T-helper 22 cell (primary cell): ENCODE measurements at places on chromosomes 7 and 10.

- DNase-seq: no peak
Observed at GRCh38 chr7:18900236-18900635, 217.2 kb downstream of the TWIST1 start.

GRCh38 chr10:37721100-37721499 is 136.3 kb downstream of the ZNF248 start:
- DNase-seq: no peak

- no peak for DNase-seq
Observed at GRCh38 chr7:44563171-44563679, 10.5 kb downstream of the DDX56 start.

GRCh38 chr7:135320268-135320667 is 86.6 kb downstream of the STRA8 start:
- no peak for DNase-seq

DNA sequence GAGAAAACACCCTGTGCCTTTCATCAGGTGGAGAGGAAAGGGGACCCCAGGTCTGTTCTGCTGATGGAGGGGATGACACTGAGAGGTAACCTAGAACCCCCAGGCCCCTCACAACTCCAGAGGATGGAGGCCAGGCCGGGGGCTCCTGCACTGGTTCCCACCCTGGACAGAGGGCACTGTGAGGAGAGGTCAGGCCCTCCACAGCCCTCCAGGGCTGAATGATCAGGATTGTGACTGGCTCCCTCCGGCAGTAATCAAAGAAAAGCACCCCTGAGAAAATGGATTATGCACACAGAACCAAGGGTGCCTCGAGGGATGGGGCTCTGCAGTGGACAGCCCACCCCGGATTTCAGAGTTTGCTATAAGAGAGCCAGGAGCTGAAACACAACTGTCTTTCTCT is 502.8 kb downstream of the TCERG1L start:
- DNase-seq: no peak

- no peak for DNase-seq
Observed at GRCh38 chr10:76542307-76542930, 1095.2 kb downstream of the KCNMA1 start.

GRCh38 chr7:5296015-5296610 is 13.4 kb downstream of the SLC29A4 start:
- peak; percentile 35 for DNase-seq

- DNase-seq: no peak
Observed at GRCh38 chr10:86960003-86960862, 1.8 kb downstream of the SNCG start.

DNA sequence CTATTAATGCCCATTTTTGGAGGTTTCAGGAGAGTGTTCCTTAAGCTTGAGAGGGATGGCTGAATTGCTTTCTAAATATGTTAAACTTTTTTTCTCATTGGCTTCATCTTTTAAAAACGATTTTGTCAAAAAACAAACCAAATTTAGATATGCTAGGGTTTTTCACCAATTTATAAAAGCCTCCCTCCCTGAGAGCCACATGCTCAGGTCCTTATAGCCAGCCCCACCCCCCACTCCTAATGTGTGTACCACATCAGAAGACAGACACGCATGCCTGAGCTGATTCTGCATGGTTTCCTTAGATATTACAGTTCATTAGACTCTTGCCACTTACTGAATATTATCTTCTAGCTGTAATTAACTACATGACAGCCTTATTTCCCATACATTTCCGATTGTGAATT is 2.0 kb downstream of the CUL1 start:
- DNase-seq: peak; percentile 30

GRCh38 chr7:132307465-132307864 is 268.8 kb downstream of the PLXNA4 start:
- DNase-seq: no peak

- no peak for DNase-seq
Observed at GRCh38 chr10:83954193-83954799, 185.0 kb upstream of the GHITM start.

DNA sequence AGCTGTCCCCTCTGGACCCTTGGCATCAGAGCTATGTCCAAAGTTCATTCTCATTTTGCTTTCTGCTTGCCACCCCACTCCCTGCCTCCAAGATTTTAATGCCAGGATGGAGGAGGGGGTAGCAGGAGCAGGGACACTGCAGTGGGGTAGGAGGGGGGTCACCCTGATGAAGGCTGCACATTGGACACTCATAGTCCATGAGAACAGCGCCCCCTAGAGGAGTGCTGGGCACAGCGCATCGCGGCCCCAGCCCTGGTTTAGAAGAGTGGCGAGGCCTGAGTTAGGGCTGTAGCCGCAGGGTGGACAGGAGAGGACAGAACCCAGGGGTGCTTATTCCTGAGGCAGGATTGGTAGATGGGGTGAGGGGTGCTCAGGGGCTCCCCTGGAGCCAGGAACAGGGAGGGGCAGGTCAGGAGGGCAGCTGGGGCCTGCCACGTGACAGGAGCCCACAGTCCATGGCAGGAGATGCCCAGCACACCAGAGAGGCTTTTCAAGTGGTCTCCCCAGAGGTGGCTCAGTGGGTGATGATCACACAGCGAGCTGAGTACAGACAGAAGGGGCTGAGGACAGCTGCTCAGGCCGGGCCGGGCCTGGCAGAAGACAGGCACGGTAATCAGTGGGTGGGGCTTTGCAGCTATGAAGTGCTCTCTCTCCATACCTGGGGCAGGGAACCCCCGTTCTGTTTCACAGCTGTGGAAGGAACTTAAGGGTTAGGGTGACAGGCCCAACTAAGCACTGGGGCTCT is 71.4 kb downstream of the NEURL1 start:
- no peak for DNase-seq

- no peak for DNase-seq
Observed at GRCh38 chr10:71835671-71836595, 15.1 kb downstream of the PSAP start.

DNA sequence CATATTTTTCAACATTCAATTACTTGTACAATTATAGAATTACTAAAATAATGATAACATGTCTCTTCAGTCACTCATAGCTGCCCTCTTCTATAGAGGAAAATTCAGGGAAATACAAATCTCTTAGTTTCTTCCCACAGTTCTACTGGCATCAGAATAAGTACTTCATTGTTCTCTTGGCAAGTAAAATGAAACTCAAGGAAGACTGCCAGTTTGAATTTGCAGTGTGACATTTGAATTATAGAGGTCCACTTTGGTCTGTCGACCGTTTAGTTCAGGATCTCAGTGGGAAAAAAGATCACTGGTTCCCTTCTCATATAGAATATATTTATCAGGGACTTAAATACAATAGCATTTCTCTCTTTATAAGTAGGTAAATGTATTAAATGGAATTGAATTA is 114.5 kb downstream of the PON1 start:
- DNase-seq: no peak

DNA sequence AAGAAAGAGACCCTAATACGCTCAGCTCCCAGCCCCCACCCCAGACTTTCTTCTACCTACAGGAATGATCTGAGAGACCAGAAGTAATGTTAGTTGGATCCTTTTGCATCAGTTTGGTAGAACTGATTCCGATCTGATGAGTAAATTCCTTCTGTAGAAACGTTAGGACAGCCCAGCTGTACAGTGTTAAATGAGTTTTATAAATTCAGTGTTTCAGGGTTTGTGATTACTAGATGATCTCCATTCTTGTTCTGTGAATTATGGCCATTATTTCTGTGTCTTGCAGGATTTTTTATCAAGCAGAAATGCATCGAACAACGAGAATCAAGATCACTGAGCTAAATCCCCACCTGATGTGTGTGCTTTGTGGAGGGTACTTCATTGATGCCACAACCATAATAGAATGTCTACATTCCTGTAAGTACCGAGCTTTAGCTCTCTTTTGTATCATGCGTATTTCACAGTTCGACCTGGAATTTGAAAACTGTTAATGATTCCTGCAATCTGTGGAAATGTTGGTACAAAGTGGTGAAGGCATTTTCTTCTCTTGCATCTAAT is 5.3 kb downstream of the BMI1 start:
- DNase-seq: no peak

DNA sequence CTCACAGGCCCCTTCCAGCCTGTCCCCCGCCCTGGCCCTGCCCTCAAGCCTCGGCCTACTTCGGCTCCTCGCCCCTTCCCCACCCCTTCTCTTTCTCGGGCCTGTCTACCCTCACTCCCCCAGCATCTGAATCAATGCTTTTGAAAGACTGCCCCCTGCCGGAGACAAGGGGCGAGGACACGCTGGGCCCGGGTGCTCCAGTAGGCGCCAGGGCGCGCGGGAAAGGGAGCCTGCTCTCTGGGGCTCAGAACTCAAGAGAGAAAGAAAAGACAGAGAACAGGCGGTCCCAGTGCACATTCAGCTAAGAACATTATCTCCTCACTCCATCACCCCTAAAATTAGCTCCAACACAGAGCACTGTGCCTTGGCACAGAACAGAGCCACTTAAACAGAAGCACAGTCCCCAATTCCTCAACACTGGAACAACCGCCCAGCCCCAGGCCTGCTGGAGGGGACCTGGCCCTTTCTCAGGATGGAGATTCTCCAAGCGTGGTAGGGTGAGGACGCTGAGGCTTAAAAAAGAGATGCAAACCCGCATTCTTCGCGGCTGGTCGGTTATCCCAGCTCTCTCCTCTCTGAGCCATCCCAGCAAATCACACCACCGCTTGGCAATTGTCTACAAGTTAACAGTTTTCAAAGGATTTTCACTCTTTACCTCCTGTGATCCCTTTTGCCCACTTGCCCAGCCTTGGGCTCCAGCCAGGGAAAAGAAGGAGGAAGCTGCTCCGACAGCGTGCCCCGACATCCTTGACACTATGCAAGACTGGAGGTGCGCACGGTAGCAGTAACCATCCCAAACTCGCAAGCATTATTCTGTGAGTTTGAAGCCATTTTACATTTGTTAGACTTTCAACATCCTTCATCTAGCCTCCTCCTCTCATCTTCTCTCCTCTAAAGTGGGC is 2.1 kb downstream of the GIGYF1 start:
- peak; percentile 44 for DNase-seq

- no peak for DNase-seq
Observed at GRCh38 chr7:131157530-131158243, 170.0 kb upstream of the MKLN1 start.

GRCh38 chr10:95880704-95881103 is 27.1 kb upstream of the CC2D2B start:
- no peak for DNase-seq

- DNase-seq: no peak
Observed at GRCh38 chr10:31274310-31274709, 44.7 kb upstream of the ZEB1 start.

DNA sequence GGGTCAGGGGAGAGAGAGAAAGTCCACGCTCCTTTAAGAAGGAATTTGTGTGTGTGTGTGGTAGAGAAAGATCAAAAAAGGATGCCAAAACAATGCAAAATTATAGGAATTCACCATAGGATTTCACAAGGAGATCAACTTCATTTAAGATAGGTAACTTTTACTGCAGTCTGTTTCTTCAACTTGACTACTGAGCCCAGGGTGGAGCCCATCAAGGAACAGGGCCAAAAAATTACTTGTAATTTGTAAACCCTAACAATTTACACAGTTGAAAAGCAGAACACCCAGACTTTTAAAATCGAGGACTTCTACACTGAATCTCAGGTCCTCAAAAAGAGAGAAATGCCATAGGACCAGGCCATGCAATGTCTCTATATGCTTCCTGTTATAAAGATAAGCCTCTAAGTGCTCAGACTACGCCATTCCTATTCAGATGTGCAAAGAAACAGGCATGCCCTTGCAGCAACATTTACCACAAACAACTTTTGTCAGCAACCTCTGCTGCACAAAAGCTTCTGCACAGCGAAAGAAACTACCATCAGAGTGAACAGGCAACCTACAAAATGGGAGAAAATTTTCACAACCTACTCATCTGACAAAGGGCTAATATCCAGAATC is 10.6 kb upstream of the GIMAP4 start:
- no peak for DNase-seq

DNA sequence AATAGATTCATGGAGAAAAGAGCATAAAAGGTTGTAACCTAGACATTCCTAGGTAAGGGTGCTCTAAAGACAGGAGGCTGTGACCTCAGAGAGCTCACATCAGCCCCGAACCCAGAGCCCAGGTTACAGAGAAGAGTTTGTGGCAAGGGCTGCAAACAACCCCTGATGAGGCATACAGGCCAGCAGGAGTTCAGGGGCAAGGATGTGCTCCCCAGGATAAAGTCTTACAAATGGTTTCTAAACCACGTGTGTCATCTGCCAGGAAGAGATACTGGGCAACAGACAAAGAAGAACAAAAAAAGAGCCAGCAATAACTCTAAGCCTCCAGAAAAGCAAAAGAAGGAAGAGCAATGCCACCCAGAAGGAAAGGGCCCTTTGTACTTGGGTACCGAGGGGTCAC is 27.7 kb downstream of the NCAPG2 start:
- DNase-seq: no peak

DNA sequence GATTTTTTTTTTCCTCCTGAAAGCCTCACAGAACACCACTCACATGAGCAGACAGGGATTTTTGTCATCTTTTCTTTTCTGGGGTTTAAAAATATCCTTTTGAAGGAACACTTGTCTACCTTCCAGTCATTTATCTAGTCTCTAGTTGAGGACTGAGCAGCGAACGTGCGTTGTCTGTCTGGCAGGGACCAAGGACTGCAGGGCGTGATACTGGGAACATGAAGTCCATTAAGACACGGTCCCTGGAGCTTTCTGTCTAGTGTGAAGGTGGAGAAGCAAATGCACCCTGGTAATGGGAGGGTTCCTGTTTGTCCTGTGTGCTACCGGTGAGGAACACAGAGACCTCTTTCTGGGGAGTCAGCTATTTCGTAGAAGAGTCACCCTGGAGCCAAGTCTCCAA is 207.4 kb downstream of the TMEM178B start:
- no peak for DNase-seq

GRCh38 chr10:5794236-5794635 is 19.0 kb downstream of the GDI2 start:
- DNase-seq: no peak

DNA sequence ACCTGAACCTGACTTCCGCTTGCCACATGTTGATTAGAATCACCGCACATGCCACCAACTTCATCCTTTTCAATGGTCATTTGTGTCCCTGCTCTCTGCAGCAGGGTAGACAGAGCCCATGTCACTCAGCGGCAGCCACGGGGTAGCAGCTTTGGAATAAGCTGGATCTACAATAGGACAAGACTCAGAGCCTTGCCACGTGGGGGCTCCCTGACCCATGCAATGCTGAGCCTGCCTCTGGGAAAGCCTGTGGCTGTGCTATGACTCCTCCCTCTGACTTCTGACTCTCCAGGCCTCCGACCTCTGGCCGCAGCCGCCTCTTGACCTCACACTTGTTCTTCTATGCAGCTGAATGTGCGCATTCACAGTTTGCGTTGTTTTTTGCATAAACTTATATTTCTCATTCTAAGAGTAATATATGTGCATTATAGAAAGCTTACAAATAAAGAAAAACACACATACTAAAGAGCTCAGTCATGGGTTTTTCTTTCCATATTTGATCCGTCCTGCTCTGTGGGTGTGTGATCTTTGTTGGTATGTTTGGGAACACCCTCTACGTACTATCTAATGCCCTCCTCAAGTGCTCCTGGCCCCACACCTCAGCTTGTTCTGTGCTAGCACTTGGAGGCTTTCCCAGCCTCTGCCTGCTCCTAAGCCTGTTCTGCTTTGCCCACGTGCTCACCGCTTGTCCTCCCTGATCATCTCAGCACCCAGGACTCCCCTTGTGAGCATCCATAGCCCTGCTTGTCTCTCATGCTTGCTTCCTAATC is 198.0 kb upstream of the MKI67 start:
- no peak for DNase-seq

GRCh38 chr7:26686448-26686981 is 177.9 kb downstream of the SKAP2 start:
- DNase-seq: no peak
